ENCODE measurements at places on chromosomes 16 and 17.

GRCh38 chr16:50671644-50672260 is 9.4 kb downstream of the SNX20 start:
- DNase-seq = peak; percentile 50

DNA sequence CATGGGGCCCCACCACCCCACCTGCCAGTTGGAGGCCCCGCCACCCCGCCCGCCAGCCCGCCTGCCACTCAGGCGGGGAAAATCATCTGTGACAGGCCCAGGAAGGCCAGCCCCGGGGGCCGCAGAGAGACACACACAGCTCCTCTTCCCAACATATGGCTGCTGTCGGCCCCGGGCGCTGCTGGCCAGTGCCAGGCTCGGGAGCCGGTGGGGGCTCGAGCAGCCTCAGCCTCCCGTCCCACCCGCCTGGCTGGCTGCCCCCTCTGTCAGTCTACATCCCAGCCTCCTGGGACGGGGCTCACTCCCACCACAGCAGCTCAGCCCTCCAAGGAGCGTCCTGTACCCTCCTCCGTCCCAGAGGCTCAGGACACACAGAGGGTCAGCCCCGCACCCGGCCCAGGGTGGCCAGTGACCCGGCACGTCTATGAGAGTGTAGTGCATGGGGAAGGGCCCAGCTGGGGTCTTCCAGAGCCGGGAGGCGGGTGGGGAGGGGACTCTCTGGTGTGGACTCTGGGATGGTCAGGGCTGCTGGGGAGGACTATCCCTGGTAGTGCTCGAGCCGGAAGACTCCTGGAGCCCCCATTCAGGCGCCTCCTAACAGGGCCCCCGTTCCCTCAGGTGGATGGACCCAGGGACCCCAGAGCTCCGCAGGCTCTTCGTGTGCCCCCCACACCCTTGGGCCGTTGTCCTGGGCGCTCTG is 3.6 kb upstream of the PRR35 start:
- DNase-seq = no peak

DNA sequence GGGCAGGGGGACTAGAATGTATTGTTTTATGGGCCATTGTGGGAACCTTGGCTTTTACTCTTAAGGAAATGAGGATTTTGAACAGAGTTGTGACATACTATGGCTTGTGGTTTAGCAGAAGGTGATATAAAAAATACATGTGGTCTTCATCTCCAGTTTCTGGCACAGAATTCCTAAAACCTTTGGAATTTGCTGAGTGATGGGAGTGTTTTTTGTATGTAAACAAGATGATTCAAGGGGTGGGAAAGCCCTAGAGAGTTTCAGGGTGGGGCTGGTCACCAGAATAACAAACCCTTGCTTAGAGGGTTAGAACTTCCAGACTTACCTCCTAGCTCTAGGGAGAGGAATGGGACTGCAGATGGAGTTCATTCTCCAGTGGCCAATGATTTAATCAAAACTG is 316.1 kb downstream of the PHKB start:
- no peak for DNase-seq

DNA sequence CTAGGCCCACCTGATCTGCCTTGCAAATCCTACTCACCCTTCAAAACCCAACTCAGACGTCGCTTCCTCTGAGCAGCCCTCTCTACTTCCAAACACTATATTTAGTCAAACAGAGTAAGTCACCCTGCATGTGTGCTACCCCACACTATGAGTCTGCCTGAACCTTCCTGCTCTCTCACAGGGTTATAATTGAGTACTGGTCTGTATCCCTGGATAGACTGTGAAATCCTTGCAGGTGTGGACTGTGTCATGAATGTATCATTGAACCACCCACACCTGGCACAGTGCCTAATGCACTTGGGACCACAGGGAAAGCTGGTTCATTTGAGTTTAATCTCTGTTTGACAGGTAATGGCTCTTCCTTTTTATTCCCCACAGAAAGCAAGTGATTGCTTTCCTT is 3.4 kb downstream of the FBXO39 start:
- no peak for DNase-seq

DNA sequence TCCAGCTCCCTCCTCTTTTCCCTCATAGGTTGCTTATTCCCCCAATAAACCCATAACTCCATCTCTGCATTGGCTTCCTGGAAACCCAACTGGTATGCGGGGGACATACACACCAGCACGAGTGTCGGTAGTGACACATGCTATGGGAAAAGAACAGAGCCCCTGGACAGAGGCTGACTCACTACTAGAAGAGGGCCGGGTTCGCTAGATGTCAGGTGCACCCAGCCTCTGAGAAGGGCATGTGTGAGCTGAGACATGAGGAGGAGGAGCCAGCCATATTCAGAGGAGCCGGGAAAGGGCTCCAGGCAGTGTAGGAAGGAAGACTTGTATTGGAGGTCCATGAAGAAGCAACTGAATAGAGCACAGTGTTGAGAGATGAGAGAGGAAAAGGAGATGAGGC is 241.1 kb downstream of the SOX9 start:
- no peak for DNase-seq

DNA sequence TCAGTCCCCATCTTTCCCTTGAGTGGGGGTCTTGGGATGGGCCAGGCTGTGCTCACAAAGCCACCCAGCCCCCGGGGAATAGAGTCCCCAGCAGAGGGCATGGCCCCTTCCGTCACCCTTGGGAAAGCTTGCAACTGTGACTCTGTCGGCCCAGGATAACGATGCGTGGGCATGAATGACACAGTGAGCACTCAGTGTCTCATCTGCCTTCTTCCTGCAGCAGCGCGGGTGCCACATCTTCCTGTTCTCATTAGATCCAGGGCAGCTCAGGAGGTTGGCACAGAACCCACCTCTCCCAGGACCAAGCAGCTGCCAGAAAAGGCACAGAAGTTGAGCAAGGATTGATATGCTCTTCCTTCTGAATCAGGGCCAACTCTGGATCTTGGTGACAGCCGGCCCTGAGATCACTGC is 84.7 kb downstream of the MRC2 start:
- no peak for DNase-seq

GRCh38 chr17:63335831-63336230 is 110.3 kb downstream of the CYB561 start:
- no peak for DNase-seq

GRCh38 chr17:81418710-81419318 is 23.6 kb downstream of the BAHCC1 start:
- DNase-seq = no peak

DNA sequence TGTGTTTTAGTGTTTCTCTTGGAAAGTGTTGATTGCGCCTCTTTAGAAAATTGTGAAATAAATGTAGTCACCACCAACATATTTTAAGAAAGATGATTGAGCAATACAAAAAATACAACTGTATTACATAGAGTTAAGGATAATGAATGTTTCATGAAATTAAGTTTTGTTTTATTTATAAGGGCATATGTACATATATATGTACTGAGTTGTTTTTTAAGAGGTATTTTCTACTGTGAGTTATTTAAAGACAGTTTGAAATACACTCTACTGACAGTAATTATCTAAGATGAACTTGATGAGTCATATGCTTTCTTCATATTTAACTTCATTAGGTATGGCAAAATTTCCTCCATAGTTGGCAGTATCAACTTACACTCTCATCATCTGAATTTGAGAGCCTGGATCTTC is 411.7 kb downstream of the HS3ST3B1 start:
- no peak for DNase-seq

- DNase-seq = no peak
Observed at GRCh38 chr16:53817117-53817755, 113.3 kb downstream of the FTO start.

DNA sequence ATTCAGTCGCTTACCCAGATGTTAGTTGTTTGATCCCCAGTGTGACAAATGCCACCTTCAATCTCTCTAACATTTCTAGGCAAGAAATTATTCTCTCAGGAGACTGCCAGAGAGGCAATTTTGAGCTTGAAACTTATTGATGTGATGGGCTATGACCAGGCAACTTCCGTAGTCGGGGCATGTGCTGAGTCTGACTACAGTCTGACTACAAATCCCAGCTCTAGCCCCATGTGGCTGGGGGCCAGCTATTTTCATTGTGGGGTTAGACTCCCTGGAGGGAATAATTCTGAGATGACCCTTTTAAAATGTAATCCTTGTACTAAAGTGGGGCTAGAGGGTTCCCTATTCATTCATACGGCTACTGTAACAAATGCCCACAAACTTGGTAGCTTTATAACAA is 65.9 kb downstream of the RBFOX1 start:
- no peak for DNase-seq

- DNase-seq = no peak
Observed at GRCh38 chr16:29983420-29984136, 9.9 kb downstream of the TAOK2 start.

- no peak for DNase-seq
Observed at GRCh38 chr17:42457107-42457792, 1.4 kb upstream of the ATP6V0A1 start.

GRCh38 chr17:82236142-82236971 is 7.5 kb downstream of the SLC16A3 start:
- peak; percentile 61 for DNase-seq

DNA sequence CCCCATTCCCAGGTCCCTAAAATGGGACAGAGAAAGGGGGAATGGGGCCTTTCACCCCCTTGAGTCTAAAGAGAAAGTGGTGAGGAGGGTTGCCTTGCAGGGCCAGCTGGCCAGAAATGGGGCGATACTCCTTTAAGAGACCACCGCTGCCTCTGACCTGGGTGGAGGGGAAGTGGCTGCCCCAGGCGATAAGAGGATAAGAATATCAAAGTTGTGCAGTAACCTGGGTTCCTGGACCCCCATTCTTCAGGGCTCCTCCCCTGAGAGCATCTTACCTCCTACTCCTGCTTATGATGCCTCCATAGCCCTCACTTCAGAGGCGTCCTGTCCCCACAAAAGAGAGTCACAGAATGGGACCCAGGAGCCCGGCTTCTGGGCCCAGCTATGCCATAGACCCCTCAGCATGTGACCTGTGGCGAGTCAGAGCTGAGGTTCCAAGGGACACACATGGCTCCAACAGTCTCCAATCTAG is 5.2 kb upstream of the TSPOAP1 start:
- DNase-seq = no peak

DNA sequence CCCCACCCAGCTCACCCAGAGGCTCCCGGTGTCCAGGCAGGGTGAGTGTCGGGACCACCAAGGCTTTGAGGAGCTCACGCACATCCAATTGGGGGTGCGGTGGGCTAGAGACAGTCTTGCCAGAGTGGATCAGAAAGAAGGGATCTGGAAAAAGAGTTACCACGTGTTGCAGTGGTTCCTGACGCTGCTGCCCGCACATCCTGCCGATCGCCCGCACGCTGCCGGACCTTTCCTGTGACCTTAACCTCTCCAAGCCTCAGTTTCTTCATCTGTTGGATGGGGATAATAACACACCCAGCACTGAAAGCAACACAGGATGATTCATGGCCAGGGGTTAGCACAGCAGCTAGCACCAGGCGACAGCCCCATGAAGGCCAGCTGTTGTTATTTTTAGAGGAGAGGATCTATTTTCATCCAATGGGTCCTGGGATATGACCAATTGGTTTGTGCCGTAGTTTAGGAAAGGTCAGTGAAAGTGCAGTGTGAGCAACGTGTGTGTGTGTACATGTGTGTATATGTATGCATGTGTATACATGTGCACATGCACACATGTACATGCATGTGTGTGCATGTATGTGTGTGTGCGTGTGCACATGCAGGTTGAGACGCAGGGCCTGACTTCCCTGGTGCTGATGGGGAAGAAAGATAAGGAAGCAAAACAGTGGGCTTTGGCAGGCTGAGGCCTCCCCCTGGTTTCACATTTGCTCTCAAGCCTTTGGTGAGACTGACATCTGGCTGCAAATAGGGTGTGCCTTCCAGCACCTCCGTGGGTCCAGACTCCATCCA is 2.5 kb downstream of the ITGAX start:
- no peak for DNase-seq

- DNase-seq = no peak
Observed at GRCh38 chr17:45841883-45842525, 2.7 kb upstream of the SPPL2C start.

DNA sequence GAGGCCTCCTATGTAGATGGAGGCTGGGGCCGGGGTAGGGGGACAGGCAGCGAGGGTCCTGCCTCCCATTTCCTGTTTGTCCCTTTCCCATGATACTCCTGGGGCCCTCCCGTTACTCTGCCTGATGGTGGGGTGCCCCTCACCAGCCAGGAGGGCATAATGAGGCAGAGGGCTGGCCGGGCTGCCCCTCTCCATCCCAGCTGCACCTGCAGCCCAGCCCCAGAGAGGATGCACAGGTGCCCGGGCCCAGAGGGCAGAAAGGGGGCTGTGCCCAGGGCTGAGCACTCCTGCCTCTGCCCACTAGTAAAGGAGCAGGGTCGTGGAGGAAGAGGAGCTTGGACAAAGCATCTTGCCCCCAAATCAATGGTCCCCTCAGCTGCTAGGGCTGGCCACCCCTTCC is 10.4 kb downstream of the ADAM11 start:
- DNase-seq = no peak

GRCh38 chr17:39166437-39167335 is 725 bp upstream of the ARL5C start:
- no peak for DNase-seq

DNA sequence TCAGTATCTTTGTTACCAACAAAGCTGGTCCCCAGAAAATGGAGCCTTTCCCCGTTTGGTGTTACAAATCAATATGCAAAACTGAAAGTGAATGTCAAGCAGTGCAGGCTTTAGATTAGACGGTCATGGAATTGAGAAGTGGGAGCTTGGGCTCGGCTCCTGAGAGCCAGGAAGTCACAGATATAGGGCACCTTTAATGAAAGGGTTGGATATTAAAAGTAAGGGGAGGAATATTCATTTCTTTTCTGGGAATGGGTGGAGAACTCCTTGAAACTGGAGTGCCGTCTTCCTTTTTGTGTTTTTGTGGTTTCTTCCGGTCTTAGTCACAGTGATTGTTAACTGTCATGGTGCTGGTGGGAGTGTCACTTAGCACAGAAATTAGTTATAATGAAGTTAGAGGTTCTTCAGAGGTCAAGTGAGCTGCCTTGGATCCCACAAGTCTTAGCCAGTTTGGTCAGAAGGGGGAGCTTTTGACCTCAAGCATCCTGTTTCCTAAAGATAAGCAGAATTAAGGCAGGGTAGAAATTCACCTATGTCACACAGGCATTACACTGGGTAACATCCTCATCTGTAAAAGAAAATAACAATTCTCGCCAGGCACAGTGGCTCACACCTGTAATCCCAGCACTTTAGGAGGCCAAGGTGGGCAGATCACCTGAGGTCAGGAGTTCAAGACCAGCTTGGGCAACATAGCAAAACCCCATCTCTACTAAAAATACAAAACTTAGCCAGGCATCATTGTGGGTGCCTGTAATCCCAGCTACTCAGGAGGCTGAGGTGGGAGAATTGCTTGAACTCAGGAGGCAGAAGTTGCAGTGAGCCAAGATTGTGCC is 9.6 kb upstream of the EIF1 start:
- DNase-seq = peak; percentile 41
